ENCODE measurements at places on chromosomes 12 and 14.

- no peak for DNase-seq
Observed at GRCh38 chr12:78880078-78880477, 15.5 kb downstream of the SYT1 start.

DNA sequence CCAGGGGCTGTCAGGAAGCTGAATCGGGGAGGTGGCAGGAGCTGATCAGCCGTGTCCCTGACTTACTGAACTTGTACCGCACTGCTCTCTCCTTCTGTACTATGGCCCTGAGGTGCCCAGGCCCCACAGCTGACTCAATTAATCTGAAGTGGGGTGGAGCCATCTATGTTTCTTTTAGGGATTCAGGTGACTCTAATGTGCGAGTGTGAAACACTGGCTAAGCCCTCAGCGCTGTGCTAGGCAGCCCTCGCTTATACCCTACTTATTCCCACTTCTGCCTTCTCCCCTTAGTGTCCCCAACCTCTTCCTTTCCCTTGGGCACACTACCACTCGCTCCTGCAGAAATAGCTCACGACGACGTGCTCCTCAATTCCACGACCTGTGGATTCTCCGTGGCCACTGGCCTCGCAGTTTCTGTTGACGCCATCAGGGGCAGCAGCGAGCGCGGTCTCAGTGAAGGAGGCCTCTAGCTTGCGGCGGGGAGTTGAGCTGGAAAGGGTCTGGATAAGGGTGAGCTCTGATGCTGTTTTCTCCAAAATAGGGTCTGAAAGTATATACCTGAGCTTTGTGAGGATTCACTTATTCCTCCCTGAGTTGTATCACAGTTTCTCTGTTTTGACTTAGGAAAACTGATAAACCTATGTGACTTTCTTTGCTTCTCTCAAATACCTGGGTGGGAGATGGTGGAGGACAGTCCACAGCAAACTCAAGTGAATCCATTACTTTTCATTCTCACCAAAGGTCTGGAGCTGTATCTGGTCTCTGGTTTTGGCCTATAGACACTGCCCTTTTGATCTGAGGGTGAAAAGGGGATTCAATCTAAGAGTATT, 167.6 kb downstream of the SLC41A2 start:
- DNase-seq, result peak; percentile 56

DNA sequence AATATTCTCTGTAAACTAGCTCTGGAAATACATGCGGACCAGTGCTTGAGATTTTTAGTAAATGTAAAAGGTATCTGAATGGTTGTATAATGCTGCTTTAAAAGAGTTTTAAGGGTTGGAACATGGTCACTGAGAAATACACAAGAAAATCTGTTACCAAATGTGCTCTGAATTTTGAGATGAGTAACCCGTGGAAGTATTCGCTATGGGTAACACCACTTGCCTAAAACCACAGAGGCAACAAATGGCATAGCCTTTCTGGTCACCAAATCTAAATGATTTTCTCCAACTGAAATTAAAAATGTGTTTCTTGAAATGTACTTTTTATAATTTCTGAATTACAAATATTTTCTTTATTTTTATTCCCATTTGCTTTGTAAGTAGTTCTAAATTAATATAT, 745.7 kb downstream of the DIO2 start:
- no peak for DNase-seq

GRCh38 chr14:75328558-75329155, 50.0 kb downstream of the FOS start:
- no peak for DNase-seq

- peak; percentile 66 for DNase-seq
Observed at GRCh38 chr12:646442-647384, 16.5 kb downstream of the NINJ2 start.

GRCh38 chr14:105473677-105474482, 741 bp upstream of the CRIP2 start:
- peak; percentile 69 for DNase-seq

DNA sequence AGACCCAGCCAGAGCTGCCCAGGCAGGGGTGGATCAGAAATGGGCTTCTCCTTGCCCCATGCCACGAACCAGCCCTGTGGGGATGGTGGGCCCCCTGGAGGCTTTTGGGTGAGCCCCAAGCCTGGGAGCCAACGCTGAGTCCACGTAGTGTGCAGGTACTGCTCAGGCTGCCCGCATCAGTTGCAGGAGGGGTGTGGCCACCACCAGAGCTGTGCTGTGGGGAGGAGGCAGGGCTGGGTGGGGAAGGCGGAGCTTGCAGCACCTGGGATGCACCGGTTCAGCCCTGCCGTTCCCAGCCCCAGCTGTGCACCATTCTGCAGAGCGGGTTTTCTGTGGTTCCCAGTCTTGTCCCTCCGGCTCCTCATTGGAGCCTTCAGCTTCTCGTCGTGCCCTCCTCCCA, 36.3 kb downstream of the IL31 start:
- no peak for DNase-seq
